H4 (cell line): ENCODE measurements at places on chromosomes 5 and 9. TPM values are rescaled to one million over a fixed set of nuclear protein-coding genes. Genes with fewer than 3 reads are reported as not detected.

- DNase-seq, result no peak
These were observed 8.0 kb downstream of the GAPT start for GRCh38 chr5:58499231-58499630.

DNA sequence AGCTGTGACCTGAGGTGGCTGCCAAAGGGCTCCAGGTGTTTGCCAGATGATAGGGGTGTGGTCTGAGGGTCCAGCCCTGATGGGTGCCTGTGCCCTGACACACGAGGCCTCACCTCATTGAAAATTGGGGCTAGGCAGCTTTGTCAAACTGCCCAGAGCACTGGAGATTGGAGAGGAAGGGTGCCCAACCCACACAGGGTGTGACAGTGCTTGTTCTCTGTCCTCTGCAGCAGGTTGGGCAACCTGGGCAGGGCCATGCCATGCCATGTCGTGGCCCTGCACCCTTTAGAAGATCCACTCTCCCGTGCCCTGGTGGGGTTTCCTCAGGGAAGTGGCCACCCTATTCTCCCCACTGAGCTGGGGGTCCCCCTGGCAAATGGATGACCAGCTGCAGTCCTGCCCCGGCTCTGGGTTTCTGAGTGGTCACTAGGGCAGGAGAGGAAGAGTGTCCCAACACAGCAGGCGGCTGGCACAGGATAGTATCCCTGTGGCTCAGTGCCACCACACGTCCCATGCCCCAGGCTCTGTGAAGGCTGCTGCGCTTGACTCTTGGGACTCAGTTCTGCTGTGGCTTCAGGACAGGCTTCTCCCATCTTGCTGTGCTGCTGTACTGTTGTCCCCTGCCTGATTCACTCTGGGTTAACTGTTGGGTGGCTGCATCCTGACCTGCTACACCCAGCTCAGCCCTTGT is 100.8 kb upstream of the PITX1 start:
- no peak for DNase-seq

- no peak for DNase-seq
These were observed 109.4 kb downstream of the ASTN2 start for GRCh38 chr9:117305454-117305853.

DNA sequence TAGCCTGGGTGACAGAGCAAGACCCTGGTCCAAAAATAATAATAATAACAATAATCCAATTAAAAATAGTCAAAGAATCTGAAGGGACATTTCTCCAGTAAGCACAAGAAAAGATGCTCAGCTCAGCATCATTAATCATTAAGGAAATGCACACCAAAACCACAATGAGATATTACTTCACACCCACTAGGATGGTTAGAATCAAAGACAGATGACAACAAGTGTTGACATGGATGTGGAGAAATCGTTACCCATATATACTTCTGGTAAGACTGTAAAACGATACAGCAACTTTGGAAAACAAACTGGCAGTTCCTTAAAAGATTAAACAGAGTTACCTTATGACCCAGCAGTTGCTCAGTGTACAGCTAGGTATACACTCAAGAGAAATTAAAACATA is 5.3 kb upstream of the FANCG start:
- no peak for DNase-seq

PCDHGA3 gene
- 10.3 and 11.5 TPM in 2 replicates for total RNA-seq

GRCh38 chr5:105504-106070 is 13.6 kb downstream of the PLEKHG4B start:
- DNase-seq, result no peak

AFAP1L1 gene
- 2.0 and 3.2 TPM in 2 replicates for total RNA-seq

MAT2B gene
- 101 and 118 TPM in 2 replicates for total RNA-seq

DNA sequence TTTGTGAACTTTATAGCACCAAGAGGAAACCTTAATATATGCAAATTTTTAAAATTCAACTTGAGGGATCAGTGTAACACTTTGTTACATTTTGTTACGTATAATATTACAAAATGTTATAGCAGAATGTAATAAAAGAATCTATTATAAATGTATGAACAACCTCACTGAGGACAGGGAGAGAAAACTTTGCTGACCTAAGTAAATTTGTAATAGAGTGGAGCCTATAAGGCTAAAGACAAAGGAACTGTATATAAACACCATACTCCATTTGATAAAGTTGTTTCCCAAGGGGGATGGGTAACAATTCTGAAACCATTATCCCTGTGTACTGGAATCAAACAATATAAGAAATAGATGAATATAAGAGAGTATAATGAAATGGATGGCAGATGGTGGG is 77.3 kb downstream of the ANGPTL2 start:
- no peak for DNase-seq

PPP2R2B gene
- 0.62 and 2.1 TPM in 2 replicates for total RNA-seq

WNT8A gene
- total RNA-seq, result not detected in 2 replicates

- no peak for DNase-seq
These were observed 70.9 kb upstream of the PPP1R26 start for GRCh38 chr9:135408476-135409254.

DNA sequence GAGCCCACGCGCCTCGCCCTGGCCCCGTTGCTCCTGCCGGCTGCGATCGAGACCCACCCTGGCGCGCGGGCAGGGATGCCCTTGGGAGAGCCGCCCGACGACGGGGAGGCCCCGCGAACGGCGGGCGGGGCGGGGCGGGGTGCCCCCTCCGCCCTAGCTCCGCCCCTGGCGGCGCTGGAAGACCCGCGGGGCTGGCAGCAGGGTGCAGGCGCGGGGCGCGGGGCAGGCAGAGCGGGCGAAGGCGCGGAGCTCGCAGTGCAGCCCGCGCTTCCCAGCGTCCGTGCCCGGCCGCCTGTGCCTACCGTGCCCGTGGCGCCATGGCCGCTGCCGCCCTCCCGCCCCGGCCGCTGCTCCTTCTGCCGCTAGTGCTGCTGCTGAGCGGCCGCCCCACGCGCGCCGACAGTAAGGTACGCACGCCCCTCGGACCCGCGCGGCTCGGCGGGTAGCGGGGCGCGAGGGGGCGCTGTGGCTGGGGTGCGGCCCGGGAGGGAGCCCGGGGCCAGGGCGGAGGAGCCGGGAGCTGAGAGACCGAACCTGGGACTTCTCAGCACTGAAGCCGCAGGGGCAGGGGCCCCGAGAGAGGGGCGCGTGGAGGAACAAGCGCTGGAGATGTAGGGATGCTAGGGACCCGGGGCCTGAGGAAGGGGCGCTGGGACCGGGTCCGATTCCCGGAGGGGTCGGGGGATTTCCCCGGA is at the start of gene OLFML2A:
Gene OLFML2A, plus strand, starts transcription at position 180 of the 695 bp plus-strand sequence. Its CDS starts 138 bp downstream, at position 318.
- no peak for DNase-seq
